NCI-H2171 treated with DMSO at 0.1 percent for 48 hours (cell line): ENCODE measurements at places on chromosomes 11 and 22.

DNA sequence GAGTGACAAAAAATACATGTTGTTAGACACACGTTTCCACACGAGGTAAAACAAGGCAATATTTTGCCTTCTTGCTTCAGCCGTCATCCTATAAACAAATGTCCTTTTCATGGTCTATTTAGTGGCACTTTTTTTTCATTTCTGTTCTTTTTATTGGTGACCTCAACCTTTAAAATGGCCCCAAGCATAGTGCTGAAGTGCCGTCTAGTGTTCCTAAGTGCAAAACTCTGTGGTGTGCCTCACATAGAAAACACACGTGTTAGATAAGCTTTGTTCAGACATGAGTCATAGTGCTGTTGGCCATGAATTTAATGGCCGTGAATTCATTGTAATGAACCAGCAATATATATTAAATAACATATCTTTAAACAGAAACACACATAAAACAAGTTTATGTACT, 15.6 kb downstream of the OVCH2 start:
- DNase-seq: peak; percentile 7

DNA sequence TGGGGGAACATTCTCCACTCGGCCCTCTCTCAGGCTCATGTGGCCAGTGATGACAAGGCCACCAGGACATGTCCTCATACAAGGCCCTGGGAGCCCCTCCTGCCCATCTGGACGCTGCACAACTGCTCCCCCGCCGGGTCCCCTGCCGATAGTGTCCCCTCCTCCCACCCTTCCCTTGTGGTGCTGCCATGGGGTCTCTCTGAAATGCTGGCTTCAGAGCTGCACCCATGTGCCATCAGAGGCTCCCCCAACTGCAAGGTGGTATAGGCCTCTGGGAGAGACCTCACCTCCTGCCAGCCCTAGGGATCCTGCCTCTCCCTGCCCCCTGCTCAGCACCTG, 113.0 kb downstream of the KCNQ1OT1 start:
- DNase-seq: no peak

DNA sequence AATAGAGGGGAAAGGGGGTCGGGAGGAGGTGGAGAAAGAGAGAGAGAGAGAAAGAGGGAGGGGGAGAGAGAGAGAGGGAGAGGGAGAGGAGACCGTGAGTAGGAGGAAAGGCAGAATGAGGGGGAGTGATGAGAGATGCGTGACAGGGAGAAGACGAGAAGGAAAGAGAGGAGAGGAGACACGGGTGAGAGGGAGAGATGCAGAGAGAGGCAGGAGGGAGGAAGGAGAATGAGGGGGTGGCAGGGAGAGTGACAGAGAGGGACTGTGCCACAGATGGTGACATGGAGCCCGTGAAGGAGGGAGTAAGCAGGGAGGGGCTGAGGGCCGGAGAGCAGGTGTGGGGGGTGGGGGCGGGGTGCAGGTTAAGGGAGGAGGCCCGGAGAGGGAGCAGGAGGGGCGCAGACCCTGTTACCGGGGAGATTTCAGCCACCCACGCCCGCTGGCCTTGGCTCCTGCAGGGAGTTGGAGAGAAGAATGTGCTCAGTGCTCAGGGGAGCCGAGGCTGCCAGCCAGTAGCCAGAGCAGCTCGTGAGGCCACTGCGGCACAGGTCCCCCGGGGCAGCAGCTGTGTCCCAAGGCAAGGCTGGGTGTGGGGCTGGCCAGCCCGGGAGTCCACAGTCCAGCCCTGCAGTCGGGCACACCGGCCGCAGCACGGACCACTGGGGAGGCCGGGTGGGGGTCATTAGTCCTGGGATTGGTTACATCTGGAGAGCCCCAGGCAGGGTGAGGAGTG, at the start of gene SSTR3:
SSTR3 (minus strand) TSS at position 304 of the 733 bp plus-strand sequence. CDS start 4,674 bp downstream, outside the sequence.
- DNase-seq: peak; percentile 86

GRCh38 chr11:99260696-99261095, 239.9 kb downstream of the CNTN5 start:
- DNase-seq: no peak

DNA sequence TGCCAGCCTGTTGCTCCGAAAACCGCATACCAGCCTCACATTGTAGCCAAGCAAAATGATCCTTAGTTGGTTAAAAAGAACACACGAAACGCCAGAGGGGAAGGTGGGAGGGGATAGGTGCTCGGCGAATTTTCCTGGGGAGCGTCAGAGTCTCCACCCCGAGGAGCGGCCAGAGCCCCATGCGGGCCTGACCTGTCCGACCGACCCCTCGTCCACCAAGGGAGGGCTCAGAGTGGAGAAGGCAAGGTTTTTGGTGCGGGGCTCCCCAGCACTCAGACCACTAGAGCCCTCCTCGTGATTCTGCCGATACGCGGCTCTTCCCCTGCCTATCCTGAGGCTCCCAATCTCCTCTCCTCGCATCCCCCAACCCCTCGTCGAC, 39.6 kb downstream of the DIXDC1 start:
- DNase-seq: no peak

DNA sequence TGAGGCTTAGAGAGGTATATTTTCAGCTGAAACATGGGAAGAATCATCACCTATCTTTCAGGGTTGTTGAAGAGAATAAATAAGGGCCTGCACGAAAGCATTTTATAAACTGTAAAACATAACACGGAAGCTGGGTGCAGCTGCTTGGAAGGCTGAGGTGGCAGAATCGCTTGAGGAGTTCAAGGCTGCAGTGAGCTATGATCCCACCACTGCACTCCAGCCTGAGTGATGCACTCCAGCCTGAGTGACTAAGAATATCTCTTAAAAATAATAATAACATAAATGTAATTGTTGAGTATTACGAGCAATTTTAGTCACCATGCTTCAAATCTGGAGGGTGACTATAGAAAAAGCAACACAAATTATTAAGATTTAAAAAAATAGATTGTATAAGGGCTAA, 16.3 kb downstream of the RBFOX2 start:
- DNase-seq: no peak

GRCh38 chr11:61685617-61685967, 5.4 kb downstream of the DAGLA start:
- DNase-seq: no peak

DNA sequence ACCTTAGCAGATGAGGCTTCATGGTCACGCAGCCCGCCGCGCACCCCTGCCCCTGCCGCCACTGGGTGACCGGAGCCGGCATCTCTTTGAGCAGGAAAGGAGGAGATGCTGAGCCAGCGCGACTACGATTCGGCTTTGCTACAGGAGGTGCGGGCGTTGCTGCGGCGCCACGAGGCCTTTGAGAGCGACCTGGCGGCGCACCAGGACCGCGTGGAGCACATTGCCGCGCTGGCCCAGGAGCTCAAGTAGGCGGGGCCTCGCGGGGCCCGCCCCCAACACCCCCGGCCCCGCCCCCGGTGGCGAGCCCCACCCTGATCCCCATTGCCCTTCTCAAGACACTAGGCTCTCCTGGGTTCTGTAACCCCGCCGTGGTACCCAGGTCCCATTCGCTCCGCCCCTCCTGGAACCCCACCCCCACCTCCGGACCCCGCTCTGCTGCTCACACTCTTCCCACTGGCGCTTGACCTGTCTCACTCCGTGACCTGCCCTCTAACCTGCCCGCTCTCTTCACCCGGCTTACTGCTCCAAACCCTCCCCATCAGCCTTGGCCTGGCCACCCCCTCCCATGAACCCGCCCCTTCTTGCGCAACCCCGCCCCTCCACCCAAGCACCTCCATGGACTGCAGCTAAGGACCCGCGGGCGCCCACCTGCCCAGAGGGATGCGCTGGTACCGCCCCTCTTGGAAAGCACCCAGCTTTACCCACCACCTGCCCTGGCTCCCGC, 9.1 kb downstream of the CTSF start:
- no peak for DNase-seq

- peak; percentile 62 for DNase-seq
Observed at GRCh38 chr22:40469181-40469580, 98.8 kb downstream of the SGSM3 start.
